Spinal cord (tissue), 10 donors: ENCODE measurements at places on chromosomes 12 and 14. TPM values are rescaled to one million over a fixed set of nuclear protein-coding genes. Genes with fewer than 3 reads are reported as not detected.

The C2CD5 gene
- total RNA-seq, result 44.2 TPM

The PAPLN gene
- total RNA-seq, result 18.3 TPM

The PLD4 gene
- total RNA-seq, result 12.9 TPM

The LUM gene
- total RNA-seq, result 141 TPM

The PLBD1 gene
- total RNA-seq, result 28.6 TPM

The SLC2A13 gene
- total RNA-seq, result 85.5 TPM

The EFCAB11 gene
- 16.4 TPM for total RNA-seq

The LMNTD1 gene
- total RNA-seq, result 3.0 TPM

The RERG gene
- total RNA-seq, result 17.5 TPM

The PLEKHG7 gene
- total RNA-seq, result not detected

The SDR39U1 gene
- total RNA-seq, result 18.5 TPM

The MIP gene
- total RNA-seq, result 0.30 TPM

The DPF3 gene
- total RNA-seq, result 9.6 TPM

The PTPRQ gene
- total RNA-seq, result 1.3 TPM

The IL26 gene
- total RNA-seq, result not detected

The SALL2 gene
- total RNA-seq, result 47.0 TPM

The OR6C2 gene
- total RNA-seq, result not detected

The SP7 gene
- total RNA-seq, result 0.30 TPM
